ENCODE measurements at places on chromosomes 16 and 17.
A peak's percentile ranks its signal among the peaks of the same experiment; 100 is the strongest.

GRCh38 chr17:83198366-83199341 is 119.2 kb downstream of the METRNL start:
- no peak for DNase-seq

GRCh38 chr17:72476575-72476986 is 355.8 kb downstream of the SOX9 start:
- DNase-seq, result no peak

GRCh38 chr16:58638148-58639036 is 8.8 kb upstream of the CNOT1 start:
- no peak for DNase-seq

- peak; percentile 39 for DNase-seq
Observed at GRCh38 chr17:9370467-9370866, 205.2 kb downstream of the STX8 start.

DNA sequence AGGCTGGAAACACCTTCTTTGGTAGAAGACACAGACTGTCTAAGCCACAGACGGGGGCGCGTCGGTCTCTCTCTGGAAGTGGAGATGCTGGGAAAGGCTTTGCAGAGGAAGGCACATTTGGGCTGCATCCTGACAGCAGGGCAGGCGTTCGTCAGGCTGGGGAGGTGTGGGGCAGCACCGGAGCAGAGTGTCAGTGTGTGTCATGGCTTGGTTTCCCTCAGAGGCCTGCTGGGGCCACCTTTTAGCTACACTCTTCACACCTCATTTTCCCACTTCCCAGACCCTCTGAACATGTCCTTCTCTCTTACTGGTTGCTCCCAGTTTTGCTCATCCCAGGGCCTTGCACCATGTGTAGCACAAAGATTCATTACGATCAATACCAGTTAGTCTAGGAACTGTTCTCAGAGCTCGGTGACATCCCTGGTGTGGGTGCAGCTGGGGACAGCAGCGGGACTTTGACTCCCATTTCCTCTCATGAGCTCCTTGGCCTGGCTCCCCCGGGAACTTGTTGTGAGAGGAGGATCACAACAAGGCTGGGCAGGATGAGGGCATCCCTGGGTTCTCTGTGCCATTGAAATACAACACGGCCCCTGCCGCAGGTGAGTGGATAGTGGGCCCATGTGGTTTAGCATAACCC is 33.1 kb downstream of the SMARCE1 start:
- DNase-seq, result no peak

GRCh38 chr17:72535779-72536178 is 415.0 kb downstream of the SOX9 start:
- no peak for DNase-seq

GRCh38 chr16:49502136-49502881 is 128.7 kb downstream of the C16orf78 start:
- DNase-seq, result no peak

DNA sequence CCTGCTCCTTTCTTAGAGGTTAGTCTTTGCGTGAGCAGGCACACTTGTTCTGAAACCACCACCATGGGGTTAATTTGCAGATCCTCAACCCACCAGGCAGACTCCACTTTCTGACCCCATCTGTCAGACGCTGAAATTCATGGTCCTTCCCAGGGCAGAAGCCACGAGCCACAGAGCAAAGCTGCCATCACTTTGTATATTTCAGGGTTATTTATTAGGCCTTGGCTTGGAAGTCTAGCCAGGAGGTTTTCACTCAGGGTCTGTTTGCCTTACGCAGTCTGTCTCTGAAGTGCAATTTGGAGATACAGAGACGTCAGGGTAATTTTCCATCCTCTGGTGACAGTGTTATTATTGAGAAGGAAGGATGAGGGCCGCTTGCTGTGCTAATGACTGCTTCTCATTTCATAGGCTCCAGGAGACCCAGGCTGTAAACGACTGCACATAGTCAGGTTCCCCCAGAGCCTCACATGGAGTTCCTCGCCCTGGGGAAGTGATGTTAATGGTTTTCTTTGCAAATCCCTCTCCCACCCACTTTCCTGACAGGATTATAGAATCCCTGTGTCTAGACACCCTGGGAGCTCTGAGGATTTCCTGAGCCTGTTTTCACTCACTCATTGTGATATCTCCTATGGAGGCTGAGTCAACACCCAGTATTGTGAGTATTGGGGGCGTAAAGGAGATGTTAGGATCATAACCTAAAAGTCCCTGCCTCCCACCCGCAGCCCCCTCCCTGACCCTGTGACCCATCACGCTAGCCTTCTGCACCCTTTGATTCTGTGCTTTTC is 269.0 kb downstream of the ABCC12 start:
- DNase-seq, result peak; percentile 16

GRCh38 chr16:73405851-73406250 is 357.9 kb upstream of the ZFHX3 start:
- DNase-seq, result no peak

- DNase-seq, result no peak
Observed at GRCh38 chr16:51143196-51143977, 7.7 kb downstream of the SALL1 start.

DNA sequence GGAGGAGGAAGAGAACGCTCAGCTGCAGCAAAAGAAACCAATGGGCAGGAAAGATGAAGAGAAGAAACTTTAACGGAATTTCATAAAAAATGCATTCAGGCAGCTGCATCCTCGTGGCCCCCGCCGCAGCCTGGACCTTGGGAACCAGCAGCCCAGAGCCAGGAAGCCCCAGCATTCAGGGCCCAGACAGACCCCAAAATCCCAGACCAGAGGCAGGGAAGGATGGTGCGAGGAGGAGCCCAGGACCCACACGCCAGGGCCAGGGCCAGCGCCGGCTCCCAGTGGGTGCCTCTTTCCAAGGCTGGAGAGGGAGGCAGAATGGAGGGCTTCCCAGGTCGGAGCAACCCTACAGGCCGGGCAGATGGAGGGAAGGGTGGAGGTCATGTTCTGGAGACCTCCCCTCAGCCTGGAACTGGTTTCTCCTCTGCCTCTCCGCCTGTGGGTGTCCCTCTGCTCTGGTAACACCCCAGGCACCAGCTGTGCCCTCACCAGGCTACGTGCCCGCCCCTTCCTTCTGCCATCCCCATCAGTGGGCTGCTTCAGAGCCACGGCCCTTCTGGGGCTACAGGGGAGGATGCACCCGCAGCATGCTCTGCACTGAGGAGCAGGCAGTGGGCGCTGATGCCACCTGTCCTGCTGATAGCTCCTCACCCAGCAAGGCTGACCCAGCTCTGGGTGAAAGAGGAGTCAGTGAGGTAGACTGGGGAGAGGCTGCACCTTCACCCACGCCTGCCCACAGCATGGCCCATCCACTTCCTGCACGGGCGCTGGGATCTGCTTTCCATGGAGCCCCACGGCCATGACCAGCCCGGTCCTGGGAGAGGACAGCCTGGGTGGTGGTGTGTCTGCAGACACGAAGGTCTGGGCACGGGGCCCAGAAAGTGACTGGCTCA is 1.2 kb upstream of the MIF4GD start:
- DNase-seq, result no peak

DNA sequence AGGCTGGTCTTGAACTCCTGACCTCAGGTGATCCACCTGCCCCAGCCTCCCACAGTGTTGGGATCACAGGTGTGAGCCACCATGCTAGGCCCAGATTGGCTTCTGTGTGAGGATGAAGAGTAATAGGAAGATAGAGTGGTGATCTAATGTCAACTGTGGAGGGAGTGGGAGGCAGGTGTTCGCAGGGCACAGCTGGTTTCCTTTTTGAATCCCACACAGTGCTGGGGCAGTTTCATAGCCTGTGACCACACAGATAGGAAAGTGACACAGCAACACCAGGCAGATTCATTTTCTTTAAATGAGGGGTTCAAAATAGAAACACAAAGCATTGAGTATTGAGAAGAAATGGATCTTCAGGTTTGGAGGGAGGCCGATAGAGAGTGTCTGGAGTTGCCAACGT is 540.3 kb downstream of the WWOX start:
- DNase-seq, result no peak

- DNase-seq, result no peak
Observed at GRCh38 chr16:47970291-47970931, 185.4 kb downstream of the ABCC12 start.

DNA sequence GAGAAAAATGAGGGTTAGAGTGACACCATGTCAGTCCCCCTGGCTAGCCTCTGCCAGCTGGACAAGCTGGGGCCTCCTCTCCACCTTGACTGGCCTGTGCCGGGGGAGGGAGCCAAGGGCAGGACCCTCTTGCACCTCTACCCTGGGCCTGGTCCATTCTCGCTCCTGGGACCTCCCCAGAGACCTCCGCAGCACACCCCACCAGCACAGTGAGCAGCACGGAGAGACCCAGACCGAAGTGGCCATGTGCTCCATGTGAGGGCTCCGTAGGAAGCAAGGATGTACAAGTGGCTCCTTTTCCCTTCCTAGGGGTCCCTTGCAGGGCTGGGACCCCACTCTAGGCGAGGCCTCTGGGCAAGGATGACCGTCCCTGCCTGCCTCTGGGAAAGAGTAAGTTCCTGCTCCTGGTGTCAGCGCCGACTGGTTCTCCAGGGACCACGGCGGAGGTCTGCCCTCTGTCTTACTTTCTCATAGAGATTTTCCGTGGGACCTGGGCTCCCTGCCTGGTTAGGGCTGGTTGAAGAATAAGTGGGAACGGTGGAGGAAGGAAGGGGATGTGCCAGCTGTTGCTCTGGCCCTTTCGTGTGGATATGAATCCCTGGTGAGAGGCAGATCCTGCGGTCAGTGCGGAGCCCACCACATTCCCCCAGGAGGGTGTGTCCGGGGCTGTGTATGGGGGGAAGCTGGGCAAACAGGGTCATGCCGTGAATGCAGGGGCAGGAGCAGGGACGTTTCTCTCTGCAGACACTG is 124.2 kb downstream of the METRNL start:
- DNase-seq, result no peak

- peak; percentile 10 for DNase-seq
Observed at GRCh38 chr17:56679115-56679776, 85.7 kb downstream of the NOG start.

DNA sequence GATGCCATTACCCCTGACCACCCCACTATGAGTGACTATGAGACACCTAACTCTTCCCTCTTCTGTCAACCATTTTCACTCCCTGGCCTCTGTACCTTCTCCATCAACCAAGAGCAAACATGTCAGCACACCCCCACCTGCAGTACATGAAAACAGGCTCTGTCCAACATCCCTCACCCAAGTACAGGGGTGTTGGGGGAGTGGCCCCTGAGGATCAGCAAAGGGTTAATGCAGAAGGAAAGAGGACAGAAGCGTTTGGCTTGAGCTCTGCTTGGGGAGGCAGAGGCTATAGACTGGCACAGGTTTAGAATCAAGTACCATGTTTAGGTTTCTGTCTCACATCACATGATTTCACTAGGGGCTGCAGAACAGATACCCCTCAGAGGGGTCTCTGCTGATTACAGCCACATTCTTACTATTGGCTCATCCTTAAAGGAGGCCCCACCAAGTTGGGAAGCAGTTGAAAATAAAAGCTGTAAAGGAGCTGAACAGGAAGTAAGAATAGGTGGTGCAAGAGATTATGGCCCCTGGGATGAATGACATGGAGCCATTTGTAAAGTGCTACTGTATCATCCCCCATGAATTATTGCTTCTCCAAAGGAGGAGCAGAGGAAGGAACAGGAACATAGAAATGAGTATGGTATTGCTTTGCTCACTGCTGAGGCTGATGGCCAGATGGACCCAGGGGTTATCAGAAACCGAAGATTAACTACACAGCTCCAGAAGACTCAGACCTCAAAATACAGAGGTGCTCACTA is 2.4 kb upstream of the PSMC3IP start:
- DNase-seq, result no peak

DNA sequence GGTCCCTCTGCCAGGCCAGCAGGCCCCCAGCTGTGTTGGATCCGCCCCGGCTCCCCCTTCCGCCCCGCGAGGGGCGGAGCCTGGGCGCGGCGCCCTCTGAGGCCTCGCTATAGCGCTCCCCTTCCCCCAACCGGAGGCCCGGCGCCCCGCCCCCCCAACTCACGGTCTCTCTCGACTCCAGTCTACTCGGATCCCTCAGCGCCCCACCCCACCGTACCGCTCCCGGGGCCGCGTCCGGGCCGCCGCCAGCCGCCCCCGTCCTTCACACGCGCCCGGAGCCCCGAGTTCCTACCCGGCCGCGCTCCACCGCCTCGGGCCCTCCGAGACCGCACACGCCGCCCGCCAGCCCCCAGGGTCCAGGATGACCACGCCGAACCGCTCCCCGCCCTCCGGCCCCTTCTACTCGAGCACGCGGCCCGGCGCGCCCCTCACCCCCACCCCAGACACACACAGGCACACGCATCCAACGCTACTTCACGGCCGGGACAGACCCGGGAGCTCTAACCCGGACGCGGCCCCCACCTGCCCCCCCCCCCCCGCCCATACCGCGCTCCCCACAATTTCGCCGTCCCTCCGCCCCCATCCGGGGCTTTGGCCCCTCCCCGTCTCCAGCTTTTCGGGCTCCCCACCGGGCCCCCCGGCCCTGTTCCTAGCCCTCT is 1.4 kb downstream of the PHF23 start:
- DNase-seq, result peak; percentile 57

DNA sequence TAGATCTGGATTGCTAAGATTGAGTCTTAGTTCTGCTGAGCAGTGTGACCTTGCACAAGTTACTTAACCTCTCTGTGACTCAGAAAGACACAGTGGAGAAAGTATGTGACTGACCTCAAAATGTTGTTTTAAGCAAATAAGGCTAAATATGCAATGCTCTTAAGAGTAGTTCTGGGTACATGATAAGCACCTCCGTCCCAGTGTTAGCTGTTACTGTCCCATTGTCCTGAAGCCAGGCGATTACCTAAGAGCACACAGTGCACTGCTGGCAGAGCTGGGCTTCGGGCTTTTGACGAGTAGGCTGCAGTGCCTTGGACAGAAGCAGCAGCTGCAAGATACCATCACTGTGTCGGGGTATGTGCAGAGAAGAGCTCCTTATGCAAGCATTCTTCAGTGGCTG is 32.7 kb upstream of the FOXF1 start:
- no peak for DNase-seq

DNA sequence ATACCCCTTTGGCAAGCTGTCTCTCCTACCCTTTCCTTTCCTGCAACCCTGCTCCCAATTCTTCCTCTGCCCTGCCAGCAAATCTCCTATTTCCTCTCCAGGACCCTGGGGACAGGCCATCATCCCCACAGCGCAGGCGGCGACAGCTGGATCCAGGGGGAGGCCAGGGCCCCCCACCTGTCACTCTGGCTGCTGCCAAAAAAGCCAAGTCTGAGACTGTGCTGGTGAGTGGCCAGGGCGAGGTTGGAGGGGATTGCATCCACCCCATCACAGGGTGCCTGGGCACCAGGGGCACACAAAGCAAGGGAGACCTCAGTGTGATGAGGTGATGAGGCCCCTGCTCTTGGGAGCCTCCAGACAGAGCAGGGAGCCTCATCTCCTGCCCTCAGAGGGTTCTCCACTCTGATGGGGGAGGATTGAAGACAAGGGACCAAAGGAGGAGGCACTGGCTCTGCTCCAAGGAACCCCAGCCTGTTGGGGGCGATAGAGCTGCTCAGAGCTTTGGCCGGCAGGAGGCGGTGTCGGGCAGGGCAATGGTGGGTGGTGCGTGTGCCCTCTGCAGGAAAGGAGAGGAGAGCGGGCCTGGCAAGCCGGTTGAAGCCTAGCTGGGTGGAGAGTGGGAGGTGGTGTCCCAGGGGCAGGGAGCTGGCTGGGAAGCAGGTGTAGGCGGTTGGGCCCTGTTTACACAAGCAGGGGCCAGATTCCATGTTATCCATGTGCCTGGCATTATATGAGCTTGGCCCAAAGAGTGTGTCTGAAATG is 15.6 kb upstream of the PDK2 start:
- DNase-seq, result no peak

Measured in NCI-H345 (cell line).